ENCODE measurements at places on chromosomes 7 and 10.
A peak's percentile ranks its signal among the peaks of the same experiment; 100 is the strongest.

DNA sequence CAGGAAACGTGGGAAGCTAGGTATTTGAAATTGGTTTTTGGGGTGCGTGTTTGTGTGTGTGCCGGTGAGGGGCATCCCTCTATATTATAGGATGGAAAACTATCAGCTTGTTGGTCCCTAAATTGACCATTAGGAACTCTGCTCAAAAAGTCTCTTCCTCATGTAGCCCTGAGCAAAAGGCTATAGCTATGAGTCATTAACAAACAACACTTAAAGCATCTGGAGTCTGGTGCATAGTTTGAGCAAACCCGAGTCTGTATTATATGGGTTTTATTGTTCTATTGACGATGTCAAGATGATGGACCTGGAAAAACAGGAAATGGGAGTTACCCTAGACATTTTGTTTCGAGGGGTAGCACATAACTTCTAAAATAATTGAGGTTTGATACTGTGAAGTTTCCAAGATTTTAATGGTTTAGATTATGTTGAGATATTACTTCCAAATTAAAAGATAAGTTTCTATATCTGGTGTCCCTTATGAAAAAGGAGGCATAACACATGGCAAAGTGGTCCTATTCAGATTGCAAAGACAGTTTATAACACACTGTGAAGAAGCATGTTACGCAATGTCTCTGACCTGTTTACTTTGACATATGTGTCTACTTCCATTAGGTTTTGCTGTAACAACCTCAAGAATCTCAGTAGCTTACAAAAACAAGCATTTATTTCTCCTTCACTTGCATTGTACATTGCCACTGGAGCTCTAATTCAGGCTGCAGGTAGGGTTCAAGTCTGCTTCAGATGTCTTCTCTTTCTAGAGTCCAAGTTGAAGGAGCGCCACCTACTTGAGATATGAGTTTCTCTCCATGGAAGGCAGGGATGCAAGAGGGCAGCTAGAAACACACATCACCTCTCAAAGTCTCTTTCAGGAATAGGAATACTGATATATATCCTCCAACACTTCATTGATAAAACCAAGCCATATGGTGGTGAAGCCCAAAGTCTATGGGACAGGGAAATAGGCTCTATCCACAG, 357.7 kb downstream of the PHF14 start:
- DNase-seq: no peak

GRCh38 chr10:122390679-122391078, 16.2 kb downstream of the PLEKHA1 start:
- DNase-seq: no peak

- no peak for DNase-seq
Measured at GRCh38 chr10:132796846-132797245, 10.9 kb upstream of the NKX6-2 start.

DNA sequence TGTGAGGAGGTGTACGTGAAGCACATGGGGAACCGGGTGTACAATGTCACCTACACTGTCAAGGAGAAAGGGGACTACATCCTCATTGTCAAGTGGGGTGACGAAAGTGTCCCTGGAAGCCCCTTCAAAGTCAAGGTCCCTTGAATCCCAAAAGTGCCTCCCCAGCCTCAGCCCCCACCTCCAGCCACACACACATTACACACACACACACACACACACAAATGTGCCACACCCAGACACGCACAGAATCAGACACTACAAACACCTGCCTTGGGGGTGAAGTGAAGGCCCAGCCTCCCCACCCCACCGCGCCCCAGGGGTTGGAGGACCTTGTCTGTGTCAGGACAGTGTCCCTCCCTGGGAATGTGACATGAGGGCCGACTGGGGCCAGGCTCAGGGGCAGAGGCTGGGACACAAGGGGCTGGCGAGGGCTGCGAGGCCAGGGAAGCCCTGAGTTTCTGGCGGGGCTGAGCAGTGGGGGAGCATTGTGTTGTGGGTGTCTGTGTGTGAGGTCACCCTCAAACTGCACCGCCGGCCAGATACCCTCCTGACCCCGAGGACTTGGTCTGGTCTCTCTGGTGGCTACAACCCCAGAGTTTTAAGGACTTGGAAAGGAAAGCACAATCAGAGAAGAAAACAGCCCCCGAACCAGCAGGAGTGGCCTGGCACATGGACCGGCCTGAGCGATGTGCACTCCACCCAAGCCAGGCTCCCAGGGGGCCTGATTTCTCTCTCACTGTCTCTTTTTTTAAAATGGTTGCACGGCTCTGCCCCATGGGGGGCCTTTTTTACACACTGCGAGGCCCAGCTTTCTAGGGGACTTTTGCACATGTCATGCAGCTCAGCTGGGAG, 4.0 kb upstream of the ATP6V1F start:
- DNase-seq: no peak

DNA sequence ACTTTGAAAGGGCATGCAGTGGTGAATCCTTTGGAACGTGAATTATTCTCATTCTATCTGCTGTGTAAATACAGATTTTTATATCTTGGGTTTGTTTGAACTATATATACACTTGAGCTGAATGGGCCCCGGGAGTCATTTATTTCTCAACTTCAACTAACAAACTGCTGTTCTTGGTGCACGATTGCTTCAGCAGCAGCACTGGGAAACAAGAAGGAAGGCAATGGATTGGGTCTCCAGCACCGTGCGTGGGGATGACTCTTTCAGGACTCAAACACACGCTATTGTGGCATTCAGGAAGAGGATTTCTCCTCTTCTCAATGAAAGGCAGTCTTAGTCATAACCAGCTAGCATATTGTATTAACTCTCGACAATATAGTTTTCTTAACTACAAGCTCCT, 226.0 kb upstream of the NFE2L3 start:
- no peak for DNase-seq

GRCh38 chr7:120170834-120171233, 102.1 kb upstream of the KCND2 start:
- peak; percentile 66 for DNase-seq

DNA sequence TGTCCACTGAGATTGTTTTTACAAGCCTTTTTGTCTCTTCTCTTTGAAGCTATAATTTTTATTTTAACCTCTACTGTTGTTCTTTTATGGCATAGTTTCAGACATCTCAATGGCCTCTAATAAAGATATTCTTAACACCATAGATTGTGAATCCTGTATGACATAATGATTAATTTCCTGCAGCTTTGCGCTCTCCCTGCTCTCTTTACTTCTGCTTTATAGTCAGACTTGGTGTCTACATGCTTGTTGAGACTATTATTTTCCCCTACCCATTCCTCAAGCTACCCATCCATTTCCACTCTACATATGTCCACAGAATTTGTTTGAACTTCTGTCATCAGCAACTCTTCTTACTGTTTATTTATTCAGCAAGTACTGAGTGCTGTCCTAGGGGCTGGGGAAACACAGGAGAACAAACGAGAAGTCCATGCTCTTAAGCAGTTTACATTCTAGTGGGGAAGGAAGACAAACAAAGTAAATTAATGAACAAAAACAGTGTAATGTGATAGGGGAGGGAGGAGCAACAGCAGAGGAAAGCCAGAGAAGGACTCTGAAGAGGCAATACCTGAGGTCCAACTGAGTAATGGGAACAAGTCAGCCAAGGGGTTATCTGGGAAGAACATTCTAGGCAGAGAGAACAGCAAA, 110.1 kb downstream of the CDK14 start:
- no peak for DNase-seq

DNA sequence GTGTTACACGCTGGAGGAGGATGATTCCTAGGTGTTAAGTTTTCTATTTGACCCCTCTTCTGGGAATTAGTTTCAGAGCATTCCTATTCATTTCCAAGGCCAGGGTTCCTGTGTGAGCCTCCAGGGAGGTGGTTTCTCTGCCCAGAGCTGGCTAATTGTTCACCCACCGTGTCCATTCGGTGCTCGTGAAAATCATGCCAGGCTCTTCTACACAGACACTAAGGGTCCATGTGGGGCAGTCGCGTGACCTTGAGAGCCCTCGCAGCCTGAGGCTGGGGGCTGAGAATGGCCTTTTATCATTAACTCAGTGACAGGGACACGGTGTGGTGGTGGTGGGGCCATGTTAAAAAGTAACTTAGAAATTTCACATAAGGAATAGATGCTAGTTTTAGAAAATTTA, 83.7 kb downstream of the EMX2 start:
- DNase-seq: no peak

GRCh38 chr7:28481091-28481926, 69.0 kb downstream of the CREB5 start:
- peak; percentile 91 for DNase-seq

- DNase-seq: no peak
Measured at GRCh38 chr10:534047-534566, 155.4 kb downstream of the DIP2C start.

DNA sequence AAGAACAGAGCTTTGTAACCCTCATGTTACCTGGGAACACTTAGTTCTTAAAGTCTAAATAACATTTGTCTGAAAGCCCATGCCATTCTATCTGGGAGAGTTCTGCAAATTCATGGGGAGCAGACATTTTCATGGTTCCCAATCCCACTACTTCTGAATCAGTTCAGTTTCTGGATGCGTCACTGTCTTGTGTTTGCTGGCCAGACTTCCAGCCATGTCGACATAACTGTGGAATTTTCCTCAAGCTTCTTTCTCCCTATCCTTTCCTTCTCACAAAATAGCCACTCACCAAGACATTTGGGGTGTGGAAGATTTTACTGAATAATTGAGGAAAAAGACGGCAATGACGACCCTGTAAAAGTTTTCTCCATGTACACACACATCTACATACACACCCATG, 272.5 kb downstream of the NEBL start:
- peak; percentile 90 for DNase-seq

- peak; percentile 83 for DNase-seq
Measured at GRCh38 chr7:15685358-15686294, 857 bp downstream of the MEOX2 start.

DNA sequence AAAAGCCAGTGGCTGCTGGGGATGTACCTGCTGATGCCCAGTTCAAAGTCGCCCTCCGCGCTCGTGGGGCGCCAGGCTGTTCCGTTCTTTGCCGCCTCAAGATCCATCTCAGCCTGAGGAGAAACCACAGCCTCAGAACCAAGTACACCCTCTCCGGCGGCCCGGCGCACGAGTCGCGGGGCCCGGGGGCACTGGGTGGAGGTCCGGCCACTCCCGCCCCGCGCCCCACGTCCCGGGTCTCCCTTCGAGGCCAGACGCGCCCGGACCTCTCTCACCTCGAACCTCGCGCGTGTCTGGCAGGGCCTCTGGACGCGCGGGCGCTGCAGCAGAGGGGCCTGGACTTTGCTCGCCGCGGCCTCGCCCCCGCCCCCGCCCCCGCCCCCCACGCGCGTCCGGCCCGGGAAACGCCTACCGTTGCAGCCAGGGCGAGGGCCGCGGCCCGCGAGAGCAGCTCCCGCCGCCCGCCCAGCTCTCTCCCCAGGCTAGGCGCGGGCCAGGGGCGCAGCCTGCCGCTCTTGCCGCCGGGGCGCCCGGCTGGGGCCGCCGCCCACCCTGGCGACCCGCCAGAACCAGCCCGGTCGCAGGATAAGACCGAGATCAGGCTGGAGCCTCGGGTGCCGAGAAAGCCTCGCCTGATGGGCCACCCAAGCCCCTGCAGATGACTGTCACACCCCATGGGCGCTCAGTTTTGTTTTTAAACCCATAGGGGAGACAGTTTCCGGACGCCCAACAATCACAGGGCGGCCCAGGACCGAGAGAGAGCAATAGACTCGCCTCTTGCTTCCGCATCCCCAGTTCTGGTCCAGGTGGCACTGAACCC, at the start of gene ABCB4:
TSS of gene ABCB4 (minus strand) at position 322 of the 820 bp plus-strand sequence. CDS start at position 107, 215 bp downstream.
- no peak for DNase-seq

DNA sequence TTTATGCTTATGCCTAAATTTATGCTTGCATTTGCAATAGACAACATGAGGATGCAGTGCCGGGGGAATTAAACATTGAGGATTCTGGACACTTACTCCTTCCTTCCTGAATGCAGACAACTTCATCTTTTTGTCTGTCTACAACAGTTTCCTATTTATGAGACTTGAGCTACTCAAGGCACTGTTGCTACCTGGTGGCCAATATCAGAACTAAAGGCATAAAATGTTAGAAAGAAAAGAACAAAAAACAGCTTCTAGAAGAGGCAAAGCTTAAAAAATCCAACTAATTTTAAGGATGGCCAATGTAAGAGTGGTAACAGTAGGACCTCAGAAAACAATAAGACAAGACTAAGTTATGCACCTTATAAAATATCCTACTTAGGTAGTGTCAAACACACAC, 144.5 kb upstream of the PTN start:
- peak; percentile 16 for DNase-seq

Data from fibroblast of mammary gland (primary cell).